ENCODE measurements at places on chromosomes 3 and 15.

DNA sequence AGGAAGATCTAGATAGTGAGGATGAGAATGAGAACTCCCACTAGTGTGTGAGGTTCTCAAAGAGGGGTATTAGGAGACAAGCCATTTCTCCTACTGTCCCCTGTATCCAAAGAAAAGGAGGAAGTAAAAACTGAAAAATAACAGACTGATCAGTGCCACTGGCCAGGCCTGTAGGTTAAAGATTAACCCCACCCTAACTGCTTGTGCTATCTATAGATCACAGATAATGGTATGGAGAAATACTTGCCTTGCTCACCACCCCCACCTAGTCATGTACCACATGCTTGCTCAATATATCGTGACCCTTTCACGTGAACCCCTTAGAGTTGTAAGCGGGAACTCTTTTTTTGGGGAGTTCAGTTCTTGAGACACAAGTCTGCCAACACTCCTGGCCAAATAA, 519.7 kb upstream of the FRG2C start:
- no peak for DNase-seq

- no peak for DNase-seq
Measured at GRCh38 chr15:45386420-45386819, 8.1 kb upstream of the GATM start.

DNA sequence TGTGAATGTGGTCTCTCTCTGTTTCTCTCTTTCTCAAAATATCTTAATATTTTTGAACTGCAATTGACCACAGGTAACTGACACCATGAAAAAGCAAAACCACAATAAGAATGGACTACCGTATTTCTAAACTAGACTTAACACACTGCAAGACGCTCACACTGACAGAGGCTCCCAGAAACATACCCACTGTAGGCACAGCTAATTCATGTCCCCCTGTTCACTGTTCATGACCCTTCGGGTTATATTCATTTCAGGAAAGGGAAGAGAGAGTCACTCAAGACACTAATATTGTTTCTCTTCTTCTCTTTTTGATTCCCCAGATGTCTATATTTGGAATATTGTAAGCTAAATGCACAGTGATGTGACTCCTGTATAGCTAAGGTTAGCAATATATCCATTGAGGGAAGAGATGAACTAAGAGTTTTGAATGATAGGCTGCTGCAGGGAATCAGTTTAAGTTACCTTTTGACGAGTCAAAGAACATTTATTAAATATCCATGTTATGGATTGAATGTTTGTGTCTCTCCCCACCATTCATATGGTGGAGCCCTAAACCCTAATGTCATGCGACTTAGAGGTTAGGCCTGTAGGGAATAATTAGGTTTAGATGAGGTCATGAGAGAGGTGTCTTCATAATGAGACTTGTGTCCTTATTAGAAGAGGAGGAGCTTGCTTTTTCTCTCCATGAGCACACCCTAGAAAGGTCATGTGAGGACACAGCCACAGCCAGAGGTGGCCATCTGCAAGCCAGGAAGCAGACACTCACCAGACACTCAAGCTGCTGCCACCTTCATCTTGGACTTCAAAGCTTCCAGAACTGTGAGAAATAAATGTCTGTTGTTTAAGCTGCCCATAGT, 216.6 kb upstream of the GRM7 start:
- DNase-seq = no peak

GRCh38 chr3:47890126-47890827, 87.3 kb downstream of the DHX30 start:
- DNase-seq = no peak

DNA sequence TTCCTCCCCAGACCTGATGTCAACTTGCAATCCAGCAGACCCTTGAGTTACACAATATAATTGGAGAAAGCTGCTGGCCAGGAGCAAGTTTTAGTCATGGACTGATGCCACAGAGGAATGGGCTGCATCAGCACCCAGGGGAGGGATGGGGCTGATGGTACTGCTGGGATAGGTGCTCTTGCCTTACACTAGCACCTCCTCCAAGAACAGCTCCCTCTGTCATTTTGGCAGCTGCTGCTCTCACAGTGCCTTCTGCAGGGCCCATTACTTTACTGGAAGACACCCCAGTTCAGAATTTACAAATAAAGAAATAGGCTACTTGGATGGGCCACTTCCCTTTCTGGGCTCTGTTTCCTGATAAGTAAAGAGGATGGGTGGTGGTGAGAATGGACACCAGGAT, 85.3 kb upstream of the RORA start:
- DNase-seq = no peak

GRCh38 chr3:180325533-180325932, 276.4 kb upstream of the TTC14 start:
- no peak for DNase-seq

GRCh38 chr3:71050538-71051258, 532.8 kb downstream of the FOXP1 start:
- DNase-seq = no peak

- no peak for DNase-seq
Measured at GRCh38 chr3:54985856-54986255, 58.0 kb upstream of the LRTM1 start.

- DNase-seq = no peak
Measured at GRCh38 chr3:3059645-3060044, 50.5 kb downstream of the IL5RA start.

GRCh38 chr3:115828401-115828800, 205.1 kb downstream of the GAP43 start:
- DNase-seq = no peak

- no peak for DNase-seq
Measured at GRCh38 chr3:191628571-191628970, 167.6 kb downstream of the PYDC2 start.

GRCh38 chr15:55108858-55109518, 87.8 kb downstream of the RSL24D1 start:
- peak; percentile 50 for DNase-seq

GRCh38 chr3:132317229-132317948, at the start of gene ACP3:
Gene ACP3, plus strand, starts transcription at chr3:132317407. Its CDS starts 50 bp downstream, at chr3:132317457.
- DNase-seq = peak; percentile 69

- DNase-seq = no peak
Measured at GRCh38 chr3:37993067-37993455, 2.5 kb downstream of the VILL start.

GRCh38 chr3:3743754-3744153, 55.5 kb upstream of the LRRN1 start:
- DNase-seq = no peak

GRCh38 chr3:98038286-98038685, 3.2 kb upstream of the GABRR3 start:
- DNase-seq = peak; percentile 15

GRCh38 chr3:13857702-13858380, 22.0 kb downstream of the WNT7A start:
- DNase-seq = no peak

- no peak for DNase-seq
Measured at GRCh38 chr15:63986751-63987341, 59.4 kb downstream of the DAPK2 start.

DNA sequence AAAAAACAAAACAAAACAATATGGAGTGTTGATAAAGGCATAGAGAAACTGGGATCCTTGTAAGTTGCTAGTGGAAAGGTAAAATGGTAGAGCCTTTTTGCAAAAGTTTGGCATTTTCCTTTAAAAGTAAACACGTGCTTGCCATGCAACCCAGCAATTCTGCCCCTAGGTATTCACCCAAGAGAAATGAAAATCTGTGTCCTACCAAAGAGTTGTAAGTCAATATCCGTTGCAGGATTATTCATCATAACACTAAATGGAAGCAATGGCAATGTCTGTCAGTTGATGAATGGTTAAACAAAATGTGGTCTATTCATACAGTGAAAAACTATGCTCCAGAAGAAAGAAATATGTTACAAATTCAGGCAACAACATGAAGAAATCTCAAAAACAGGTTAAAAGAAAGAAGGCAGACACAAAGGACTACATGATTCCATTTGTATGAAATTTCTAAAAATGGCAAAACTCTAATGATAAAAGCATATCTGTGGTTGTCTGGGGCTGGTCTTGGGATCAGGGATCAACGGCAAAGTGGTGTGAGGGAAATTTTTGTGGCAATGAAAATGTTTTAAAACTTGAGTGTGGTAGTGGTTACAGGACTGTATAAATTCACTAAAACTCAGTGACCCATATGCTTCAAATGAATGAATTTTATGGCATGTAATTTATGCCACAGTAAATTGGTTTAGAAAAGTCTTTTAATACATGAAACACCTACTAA, 229.6 kb downstream of the OPA1 start:
- DNase-seq = no peak

DNA sequence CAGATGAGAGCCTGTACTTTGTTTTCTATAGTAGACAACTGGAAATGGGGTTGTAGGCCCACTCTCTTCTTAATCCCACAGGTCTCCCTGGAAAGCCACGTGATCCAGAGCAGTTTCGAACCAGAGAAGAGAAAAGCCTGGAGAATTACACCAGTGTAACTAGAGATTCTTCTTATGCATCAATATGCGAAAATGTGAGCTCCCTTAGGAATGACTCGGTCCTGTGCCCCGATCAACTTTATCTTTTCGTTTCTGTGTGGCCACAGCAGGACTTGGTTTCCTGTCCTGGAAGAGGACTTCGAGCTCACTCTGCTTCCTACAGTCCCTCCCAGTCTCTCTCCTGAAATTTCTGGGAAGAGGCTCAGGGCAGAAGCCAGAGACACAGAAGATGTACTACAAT, 73.8 kb upstream of the TPM1 start:
- DNase-seq = no peak

- no peak for DNase-seq
Measured at GRCh38 chr3:171159822-171160157, 133.3 kb upstream of the SLC2A2 start.

DNA sequence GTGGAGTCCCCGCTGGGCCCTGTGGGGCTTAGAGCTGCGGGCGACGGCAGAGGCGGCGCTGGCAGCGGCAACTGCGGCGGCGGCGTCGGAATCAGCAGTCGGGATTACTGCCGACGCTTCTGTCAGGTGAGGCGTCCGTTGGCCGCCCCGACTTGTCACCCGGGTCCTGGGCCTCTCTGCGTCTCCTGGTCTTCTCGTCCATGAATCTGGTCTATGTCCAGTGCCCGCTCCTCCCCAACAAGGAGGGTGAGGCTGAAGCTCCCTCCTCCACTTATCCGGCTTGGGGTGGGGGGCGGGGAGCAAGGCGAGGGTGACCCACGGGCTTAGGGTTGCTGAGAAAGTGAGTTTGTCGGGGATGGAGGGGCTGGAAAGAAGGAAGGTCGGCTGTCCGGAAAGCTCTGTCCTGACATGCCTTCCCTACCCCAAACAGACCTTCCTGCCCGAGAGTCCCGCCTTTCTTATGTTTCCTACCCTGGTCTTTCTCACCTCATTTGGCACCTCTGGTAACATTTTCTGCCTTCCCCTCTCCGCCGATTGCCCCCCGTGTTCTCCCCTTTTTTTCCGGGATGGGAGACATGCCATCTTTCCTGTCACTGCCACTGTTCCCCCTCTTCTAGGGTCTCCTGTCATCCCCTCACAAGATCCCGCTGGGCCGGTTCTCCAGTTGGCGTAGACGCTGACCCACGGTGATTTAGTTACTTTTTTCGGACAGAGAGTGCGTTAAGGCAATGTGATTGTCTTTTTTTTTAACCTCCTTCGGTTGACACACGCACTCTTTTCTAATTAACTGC, 520 bp downstream of the ZNF654 start:
- DNase-seq = peak; percentile 12

- DNase-seq = no peak
Measured at GRCh38 chr15:50881121-50882048, 27.1 kb upstream of the AP4E1 start.

GRCh38 chr3:11377719-11378118, 105.5 kb downstream of the ATG7 start:
- DNase-seq = peak; percentile 18

DNA sequence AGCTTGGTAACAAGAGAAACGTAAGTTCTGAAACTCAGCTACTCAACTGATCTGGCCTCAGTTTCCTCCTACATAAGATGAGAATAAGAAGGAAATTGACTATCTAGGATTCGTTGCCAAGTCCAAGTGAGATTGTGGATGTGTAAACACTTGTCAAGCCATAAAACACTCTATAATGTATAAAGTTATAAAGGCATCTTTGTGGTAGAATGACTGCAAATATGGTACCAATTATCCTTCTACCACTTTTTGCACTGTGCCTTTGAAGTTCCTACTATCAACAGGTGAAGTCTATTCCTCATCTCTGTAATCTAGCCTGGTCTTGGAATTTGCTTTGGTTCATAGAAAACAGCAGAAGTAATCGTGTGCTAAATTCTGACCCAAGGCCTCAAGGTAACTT, 138.2 kb downstream of the GADL1 start:
- no peak for DNase-seq

DNA sequence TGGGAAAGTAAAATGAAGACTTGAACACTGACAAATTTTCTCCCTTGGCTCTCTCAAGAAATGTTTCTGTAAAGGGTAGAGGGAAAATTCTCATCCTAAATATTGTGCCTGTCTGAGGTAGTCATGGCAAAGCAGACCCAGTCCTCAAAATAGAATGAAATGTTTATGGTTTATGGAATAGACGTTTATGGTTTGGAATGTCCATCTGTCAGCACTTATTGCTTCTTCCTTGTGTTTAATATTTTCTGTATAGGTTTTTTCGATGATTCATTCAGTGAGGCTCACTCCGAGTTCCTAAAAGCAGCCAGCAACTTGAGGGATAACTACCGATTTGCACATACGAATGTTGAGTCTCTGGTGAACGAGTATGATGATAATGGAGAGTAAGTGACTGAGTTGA, 13.9 kb downstream of the ELL3 start:
- DNase-seq = peak; percentile 65

- DNase-seq = peak; percentile 25
Measured at GRCh38 chr3:176293276-176293675, 904.0 kb downstream of the TBL1XR1 start.

DNA sequence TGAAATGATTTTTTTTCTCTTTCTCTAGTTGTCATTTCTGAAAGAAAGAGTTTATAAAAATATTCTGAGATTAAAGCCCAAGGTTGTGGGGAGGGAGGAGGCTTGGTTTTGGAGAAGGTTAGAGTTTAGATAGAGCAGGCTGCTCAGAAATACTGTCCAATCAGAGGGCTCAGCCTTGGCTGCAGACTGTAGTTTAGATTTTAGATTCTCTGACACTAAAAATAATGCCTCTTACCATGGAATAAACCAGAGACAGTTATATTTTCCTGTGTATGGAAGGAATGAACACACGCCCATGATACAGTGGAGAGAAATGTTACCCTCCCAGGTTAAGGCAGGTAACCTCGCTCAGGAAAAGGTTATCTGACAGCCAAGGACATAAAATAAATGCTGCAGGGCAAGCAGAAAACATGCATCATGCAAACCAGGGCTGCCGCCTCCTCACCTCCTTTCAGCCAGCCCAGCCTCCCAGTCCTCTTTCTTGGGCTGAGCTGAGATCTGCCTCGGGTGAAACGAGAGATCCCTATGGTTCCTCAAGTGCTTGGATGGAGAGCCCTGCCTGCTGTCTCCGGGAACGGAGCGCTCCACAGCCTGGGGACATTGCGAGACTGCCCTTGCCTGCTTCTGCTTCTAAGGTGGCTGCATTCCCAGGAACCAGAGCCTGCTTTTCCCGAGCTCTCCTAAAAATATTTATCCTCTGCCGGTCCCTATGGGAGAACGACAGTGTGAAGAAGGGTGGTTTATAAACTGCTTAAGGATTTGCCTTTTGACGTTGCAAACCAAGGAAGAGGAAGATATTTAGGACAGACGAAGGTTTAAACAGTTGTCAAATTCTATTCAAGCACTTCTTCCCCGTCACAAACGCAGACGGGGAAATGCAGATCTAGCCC, 848 bp downstream of the NCEH1 start:
- peak; percentile 41 for DNase-seq

- DNase-seq = no peak
Measured at GRCh38 chr3:3127432-3128010, 781 bp downstream of the TRNT1 start.
